ENCODE measurements at places on chromosomes 3 and 15.

GRCh38 chr3:139774560-139775302 is 97.0 kb upstream of the NMNAT3 start:
- DNase-seq: no peak

- DNase-seq: no peak
Observed at GRCh38 chr15:64507845-64508244, 47.5 kb downstream of the ZNF609 start.

GRCh38 chr3:123841476-123842238 is 42.5 kb downstream of the MYLK start:
- DNase-seq: no peak

DNA sequence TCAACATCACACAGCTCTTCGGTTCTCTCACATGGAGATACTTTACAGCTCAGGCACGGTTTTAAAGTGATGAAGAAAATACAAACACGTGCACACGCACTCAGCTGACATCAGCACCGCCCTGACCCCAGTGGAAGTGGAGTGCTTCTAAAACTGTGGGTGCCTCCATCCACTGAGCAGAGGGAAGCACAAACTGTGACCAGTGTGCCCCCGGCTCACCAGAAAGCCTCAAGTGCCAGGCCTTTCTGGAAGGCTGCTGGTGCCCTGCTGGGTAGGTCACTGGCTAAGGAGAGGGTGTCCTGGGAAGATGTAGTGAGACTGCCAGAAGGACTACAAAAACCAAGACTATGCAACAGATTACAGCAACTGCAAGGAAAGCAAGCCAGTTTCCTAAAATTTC is 78.5 kb downstream of the OCA2 start:
- no peak for DNase-seq

All from stimulated activated CD8-positive, alpha-beta memory T cell treated with anti-CD3 and anti-CD28 coated beads, Interleukin-4, amount 100 ng/mL, for 4 hours (primary cell).